Stimulated activated CD4-positive, alpha-beta T cell treated with anti-CD3 and anti-CD28 coated beads, TNF-alpha, amount 100 ng/mL, for 4 hours (primary cell): ENCODE measurements at places on chromosomes 7 and 10.

GRCh38 chr10:35523670-35524225 lies 81.4 kb upstream of the GJD4 start:
- DNase-seq: no peak

GRCh38 chr7:18495412-18496340 lies at the start of gene HDAC9:
Gene HDAC9, plus strand, starts transcription at chr7:18495749. Its CDS starts 554 bp downstream, at chr7:18496303.
- DNase-seq: no peak

- DNase-seq: no peak
Measured at GRCh38 chr10:76784076-76784475, 853.5 kb downstream of the KCNMA1 start.

DNA sequence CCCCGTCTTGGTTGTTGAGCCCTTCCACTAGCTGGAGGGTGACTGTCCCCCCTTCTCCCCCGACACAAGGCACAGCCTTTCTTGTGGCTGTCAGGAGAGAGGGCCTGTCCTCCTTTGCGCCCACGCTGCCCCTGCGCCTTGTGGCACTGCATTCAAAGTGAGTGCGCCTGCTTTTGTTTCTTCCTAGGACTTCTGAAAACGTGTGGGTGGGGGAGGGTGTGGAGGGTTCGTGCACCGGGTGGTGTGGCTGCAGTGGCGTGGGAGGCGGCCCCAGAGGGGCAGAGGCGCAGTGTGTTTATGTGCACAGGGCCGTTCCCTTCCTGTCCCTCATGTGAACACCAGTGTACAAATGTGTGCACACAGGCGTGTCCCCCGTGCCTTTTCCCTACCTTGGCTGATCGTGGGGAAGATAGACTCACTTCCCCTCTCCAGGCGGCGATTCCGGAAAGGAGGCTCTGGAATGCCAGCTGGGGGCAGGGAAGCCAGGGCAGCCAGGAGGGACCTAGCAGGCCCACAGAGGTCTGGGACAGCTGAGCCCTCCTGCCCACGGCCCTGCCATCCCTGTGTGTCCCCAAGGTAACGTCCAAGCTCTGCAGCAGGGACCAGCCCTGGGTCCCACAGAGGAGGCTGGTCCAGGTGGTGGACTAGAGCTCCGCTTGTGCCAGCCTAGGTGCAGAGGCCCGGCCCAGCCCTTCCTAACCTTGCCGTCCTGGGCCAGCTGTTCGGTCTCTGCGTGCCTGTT lies 88.8 kb downstream of the LHPP start:
- DNase-seq: no peak
